ENCODE measurements at places on chromosomes 13 and 19.

DNA sequence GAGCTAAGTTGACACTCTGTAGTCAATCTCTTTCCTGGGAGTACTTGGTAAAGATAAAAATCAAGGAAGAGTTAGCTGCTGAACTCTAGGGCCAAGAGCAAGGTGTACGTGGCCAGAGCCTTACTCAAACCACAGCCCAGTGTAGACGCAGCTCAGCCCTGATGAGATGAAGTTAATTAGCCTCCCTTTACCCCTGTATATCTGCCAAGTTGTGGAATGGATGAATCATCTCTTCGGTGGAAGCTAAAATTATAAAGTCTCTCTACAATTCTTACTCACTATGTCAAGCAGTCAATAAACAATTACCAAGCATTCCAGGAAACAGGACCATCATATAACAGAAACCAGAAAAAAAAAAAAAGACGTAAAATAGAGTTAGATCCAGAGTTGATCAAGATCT is 146.9 kb upstream of the UFM1 start:
- no peak for DNase-seq

- DNase-seq, result no peak
These were observed 16.8 kb downstream of the CLEC17A start for GRCh38 chr19:14599548-14600147.

DNA sequence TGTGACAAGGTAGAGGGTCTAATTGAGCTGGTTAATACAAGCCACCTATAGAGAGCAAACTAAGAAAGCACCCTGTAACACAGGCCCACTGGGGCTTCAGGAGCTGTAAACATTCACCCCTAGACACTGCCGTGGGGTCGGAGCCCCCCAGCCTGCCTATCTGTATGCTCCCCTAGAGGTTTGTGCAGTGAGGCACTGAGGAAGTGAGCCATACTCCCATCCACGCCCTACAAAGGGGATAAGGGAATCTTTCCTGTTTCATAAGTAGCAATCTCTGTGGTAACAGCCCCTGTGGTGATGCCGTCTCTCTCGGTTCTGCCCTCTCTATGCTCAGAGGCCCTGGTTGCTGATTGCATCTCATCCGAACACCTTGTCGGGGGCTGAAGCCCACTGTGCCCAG is 94.2 kb upstream of the GJB6 start:
- DNase-seq, result no peak

DNA sequence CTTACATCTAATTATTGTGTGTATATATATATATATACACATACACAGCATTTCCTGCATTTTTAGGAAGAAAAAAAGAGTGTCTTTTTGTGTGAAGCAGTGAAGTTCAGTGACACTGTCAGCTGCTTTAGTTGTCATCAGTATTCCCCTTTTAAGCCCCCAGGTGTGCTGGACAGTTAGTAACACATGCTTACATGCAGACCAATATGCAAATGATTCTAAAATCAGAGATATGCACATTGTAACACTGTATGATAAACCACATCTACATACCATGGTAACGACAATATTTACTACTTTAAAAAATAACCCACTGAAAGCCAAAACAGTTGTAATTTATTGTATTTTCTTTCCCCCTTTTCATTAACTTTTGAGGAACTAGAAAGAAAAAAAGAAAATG is 16.8 kb downstream of the LHFPL6 start:
- DNase-seq, result no peak

DNA sequence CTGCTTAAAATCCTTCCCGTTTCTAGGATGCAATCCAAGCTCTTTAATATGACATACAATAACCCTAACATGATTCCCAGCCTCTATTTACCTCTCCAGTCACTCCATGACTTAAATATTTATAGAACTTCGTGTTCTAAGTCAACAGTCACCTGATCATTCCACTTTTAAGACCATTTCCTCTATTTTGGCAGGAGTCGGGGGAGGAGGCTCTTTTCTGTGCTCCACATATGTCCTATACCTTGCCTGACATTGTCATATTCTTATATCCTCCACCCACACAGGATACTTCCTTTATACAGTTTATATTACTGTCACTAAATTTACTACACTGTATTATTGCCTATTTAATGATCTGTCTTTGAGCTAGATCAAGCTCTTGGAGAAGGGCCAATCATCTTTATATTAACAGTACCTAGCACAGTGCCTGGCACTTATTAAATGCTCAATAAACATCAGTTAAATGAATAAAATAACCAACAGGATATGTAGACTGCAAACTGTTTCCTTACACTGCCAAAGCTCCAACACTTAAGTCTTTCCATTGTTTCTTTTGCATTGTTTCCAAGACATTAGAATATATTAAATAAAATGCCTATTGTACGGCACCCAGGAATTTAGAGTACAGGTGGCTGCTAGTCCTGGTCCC is 2.7 kb downstream of the ARGLU1 start:
- DNase-seq, result no peak

- no peak for DNase-seq
These were observed 458.9 kb downstream of the COG6 start for GRCh38 chr13:40114305-40114896.

- no peak for DNase-seq
These were observed 41.4 kb upstream of the LDLR start for GRCh38 chr19:11047866-11048265.

- no peak for DNase-seq
These were observed 365.3 kb upstream of the ZNF507 start for GRCh38 chr19:31979949-31980670.

DNA sequence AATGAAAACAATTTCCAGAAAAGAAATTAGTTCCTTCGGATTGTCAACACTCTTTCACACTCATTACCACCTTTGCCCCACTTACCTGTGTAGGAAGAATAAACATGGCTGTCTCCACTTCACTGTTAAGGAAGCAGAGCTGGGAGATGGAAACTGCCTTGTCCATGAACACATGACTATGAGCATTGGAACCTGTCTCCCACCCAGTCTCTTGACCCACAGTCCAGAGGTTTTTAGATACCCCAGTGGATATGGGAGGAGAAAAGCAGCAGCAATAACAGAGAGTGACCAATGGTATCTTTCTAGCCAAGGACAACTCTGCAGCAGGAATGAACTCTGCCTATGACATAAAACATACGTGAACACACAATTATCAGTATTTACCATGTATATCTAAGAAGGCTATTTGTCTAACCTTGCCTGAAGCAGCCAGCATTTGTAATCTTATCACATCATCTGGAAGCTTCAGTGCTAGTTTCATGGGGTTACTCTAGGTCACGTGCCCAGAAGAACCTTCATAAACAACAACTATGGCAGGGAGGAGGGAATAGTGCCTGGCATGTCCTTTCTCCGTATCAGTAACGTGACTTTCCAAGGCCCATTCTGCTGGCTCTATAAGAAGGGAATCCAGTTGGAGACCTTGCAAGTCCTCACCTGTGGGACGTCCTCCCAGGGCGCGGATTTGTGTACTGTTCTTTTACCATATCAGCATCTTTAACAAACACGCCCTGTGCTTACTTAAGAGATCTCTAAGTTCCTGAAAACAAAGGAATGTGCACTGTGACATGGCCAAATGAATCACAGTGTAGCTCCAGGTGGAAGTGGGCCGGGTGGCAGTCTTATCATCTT is 221.8 kb upstream of the UBL3 start:
- no peak for DNase-seq

All from epithelial cell of proximal tubule (primary cell).